ENCODE measurements at places on chromosomes 12 and 14. TPM values are rescaled to one million over a fixed set of nuclear protein-coding genes. Genes with fewer than 3 reads are reported as not detected.

Gene PRR4
- total RNA-seq: 2.1 TPM

Gene AKAP3
- 2.8 TPM for total RNA-seq

Gene RNF212B
- not detected for total RNA-seq

Gene NGB
- total RNA-seq: not detected

DNA sequence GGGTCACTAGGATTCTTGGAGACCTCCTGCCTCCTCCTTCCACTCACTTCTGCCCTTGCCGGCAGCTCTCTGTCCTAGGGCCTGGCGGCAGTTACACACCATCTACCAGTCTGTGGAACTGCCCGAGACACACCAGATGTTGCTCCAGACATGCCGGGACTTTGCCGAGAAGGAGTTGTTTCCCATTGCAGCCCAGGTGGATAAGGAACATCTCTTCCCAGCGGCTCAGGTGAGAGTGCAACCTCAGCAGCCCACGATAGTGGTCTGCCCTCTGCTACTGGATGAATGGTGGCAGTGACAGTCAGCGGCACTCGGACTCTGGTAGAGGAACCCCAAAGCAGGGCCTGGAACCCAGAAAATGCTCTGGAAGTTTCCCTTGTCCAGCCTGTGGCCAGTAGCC is 1.3 kb downstream of the ACADS start:
- DNase-seq: no peak

DNA sequence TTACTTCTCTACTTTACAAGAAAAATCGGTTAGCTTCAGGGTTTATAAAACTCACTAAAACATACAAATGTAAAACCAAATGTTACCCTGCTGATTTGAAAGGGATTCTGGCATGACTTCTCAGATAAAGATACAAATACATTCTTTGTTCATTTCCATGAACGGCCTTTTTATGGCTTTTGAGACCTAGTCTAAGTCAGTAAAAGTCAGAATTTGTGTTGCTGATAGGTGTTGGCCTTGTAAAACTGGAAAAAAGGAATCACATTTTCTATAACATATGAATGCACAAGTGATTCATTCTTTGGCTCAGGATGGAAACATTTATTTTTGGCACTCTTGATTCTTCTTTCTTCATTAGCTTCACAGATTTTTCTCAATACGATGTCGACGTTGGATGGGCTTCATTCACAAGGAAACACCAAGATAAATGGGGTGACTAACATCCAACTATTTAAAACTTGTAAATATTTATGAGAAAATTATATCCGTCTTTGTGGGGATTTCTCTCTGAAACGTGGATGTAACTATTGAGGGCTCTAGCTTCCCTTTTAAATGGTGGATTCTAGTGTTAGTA is 27.0 kb upstream of the CPM start:
- no peak for DNase-seq

- peak; percentile 40 for DNase-seq
Measured at GRCh38 chr14:100305324-100306100, 732 bp downstream of the SLC25A29 start.

- no peak for DNase-seq
Measured at GRCh38 chr14:104195878-104196277, 57.5 kb downstream of the KIF26A start.

DNA sequence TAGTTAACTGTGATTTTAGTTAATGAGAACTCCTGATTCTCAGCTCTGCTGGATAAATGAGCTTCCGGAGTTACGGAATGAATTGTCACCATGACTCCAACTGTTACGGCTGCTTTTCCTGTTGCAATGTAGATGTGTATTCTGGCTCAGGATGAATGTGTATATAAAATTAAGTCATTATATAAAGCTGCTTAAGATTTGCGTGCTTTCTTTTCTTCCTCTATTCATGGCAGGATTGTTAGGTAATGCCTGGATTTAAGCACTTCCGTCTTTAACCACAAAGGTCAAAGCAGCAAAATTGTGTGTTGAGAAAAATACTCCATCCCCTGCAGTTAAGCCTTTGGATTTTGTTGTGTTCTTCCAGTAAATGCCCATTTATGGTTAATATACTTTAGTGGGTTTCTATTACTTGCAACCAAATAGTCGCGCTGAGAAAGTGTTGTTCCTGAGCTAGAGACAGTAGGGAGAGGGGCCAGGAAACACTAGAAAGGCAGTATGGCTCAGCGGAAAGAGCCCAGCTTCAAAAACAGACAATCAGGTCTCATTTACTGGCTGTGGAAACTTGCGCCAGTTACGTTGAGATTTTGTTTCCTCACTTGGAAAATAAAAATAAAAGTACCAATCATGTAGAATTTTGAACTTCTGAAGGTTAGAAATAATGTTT is 9.4 kb upstream of the CCDC175 start:
- DNase-seq: no peak
